ENCODE measurements at places on chromosomes 3 and 15.

DNA sequence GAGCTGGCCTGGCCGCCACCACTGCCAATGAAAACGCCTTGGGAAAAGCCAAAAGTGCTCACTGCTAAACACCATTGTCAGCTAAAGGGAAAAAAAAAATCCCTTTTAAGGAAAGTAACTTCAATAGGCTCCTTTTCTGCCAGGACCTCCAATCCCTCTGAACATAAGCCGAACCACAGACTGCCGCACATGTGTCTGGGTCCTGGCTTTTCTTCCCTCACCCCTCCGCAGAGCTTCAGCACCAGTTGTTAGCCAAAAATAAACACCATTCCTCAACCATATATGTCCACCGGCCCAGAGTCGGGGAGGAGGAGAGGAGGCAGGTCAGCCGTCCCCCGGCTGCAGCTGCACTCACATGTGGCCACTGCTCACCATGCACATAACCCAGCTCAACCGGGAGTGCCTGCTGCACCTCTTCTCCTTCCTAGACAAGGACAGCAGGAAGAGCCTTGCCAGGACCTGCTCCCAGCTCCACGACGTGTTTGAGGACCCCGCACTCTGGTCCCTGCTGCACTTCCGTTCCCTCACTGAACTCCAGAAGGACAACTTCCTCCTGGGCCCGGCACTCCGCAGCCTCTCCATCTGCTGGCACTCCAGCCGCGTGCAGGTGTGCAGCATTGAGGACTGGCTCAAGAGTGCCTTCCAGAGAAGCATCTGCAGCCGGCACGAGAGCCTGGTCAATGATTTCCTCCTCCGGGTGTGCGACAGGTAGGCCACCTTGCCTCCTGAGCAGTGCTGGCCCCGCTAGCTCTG is at the start of gene FBXL22:
TSS of gene FBXL22 (plus strand) at position 350 of the 753 bp plus-strand sequence. CDS start at position 356, 6 bp downstream.
- no peak for DNase-seq

GRCh38 chr15:67242708-67243111 is 11.8 kb downstream of the AAGAB start:
- DNase-seq, result no peak

DNA sequence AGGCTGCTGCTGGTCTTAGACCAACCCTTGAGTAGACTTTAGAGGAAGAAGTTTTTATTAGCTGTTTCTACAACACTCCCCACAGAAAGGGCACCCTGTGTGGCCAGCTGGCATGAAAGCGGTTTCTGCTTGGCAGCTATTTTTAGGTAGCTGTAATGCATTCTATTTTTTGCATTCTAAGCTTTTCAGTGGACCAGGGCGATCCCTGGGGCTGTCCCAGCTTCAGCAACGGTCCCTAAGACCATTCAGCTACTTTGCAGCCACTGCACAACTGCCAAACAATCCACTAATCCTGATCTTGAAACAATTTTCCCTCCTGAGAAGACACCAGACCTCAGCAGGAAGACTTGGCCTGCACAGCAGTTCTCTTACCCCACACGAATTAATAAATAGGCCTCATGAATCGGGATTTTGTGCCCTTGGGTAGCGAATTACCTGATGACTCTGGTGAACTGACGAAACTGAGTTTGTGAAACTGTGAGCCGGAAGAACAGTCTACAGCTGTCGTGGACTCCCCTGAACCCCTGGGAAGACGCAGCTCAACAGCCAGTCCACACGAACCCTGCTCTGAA is 14.6 kb upstream of the TFRC start:
- no peak for DNase-seq

DNA sequence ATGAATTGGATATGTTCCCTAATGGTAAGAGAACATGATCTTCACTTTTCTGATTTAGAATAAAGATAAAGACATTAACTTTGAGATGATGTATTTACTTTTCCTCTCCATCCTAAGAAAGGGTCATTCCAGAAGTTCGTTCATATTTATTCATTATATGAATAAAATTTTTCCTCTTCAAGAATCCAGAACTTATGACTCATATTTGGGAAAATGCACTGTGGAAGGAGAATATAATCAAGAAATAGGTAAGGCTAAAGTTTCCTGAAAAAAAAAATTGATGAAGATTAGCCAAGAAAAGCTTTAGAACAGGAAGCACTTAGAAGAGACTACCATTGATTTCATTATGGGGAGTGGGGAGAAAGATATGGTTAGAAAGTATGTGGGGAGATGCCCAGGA is 36.5 kb upstream of the CBLB start:
- DNase-seq, result no peak

DNA sequence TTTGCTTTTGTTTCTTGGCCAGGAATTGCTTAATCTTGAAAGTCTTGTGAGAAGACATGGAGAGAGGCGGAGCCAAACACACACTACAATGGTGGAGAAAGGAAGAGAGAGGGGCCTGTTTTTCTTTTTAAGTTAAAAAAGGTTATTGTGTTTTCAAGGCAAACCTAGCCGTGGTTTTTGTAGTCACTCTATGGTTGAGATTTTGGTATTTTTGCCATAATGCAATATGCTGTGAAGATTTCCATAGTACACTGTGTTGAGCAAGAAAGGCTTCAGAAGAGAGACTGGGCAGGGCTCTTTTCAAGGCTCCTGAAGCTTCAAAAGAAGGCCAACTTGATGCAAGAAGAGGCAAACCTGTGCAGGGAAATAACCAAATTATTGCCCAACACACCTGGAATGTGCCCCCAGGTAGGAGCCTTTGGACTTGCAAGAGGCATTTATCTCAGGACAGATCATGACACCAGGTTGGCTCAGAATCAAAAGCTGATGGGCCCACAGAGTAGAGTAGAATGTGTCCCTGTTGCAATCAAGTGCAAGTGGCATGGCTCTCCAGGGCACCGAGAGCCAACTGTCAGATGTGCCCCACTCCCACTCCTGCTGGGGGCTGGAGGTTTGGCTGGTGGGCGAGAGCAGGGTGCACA is 22.1 kb downstream of the AMOTL2 start:
- DNase-seq, result no peak

DNA sequence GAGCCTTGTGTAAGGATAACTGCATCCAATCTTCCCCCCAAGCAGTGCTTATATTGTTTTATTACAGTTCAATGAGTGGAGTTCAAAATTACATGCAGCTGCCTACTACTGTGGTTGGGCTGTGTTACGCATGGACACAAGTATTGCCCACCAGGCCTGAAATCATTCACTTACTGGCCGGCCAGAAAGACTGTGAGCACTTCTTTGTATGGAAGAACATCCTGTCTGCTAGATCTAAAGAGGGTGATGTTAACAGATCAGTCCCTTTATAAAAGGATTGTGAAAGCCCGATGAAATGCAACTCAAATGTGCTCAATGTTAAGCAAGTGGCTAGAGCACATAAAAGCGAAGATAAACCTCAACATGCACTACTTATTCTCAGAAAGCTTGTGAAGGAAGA is 132.5 kb downstream of the FOXP1 start:
- DNase-seq, result no peak
